ENCODE measurements at places on chromosomes 3 and 15.

DNA sequence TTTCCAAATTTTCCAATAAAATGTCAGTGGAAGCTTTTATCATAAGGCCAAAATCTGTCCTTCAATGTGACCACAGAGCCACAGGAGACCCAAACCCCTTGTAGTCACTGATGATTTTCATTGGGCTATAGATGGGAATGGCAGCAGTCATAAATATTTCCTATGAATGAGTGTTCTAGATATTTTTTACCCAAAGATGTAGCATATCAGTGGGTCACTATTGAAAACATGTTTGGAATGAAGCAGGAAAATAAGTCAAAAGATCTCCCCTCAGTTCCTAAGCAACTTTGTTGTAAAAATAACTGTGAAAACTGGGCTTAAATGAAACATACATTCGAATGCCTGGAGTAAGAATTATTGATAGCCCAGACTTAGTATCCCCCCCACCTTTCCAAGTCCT, 49.0 kb downstream of the NKIRAS1 start:
- DNase-seq: no peak
- H3K36me3 ChIP-seq: no peaks in the 10 kb centered on the region
- no peaks in the 10 kb centered on the region for H3K27me3 ChIP-seq
- H3K4me3 ChIP-seq: no peak overlapping the region
- H3K27ac ChIP-seq: no peak overlapping the region

GRCh38 chr15:80171787-80172186, 19.0 kb downstream of the FAH start:
- no peaks in the 10 kb centered on the region for H3K4me1 ChIP-seq
- no peaks in the 10 kb centered on the region for H3K27me3 ChIP-seq
- H3K36me3 ChIP-seq: peaks cover 42% of the 10 kb centered on the region
- H3K27ac ChIP-seq: no peak overlapping the region
- no peak overlapping the region for H3K4me3 ChIP-seq

DNA sequence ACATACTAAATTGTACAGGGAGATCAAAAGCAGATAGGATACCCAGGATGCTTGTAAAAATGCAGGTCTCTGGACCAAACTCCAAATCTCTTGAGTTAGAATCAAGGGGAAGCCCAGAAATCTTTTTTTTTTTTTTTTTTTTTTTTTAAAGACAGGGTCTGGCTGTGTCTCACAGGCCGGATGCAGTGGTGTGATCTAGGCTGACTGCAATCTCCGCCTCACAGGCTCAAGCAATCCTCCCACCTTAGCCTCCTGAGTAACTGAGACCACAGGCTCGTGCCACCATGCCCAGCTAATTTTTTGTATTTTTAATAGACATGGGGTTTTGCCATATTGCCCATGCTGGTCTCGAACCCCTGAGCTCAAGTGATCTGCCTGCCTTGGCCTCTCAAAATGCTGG, 373.5 kb downstream of the SHQ1 start:
- no peaks in the 10 kb centered on the region for H3K27me3 ChIP-seq
- DNase-seq: no peak
- H3K4me1 ChIP-seq: peaks cover 48% of the 10 kb centered on the region
- H3K36me3 ChIP-seq: peaks cover 5% of the 10 kb centered on the region
- peak overlapping the region; percentile 89 for H3K27ac ChIP-seq
- peak overlapping the region; percentile 31 for H3K4me3 ChIP-seq

DNA sequence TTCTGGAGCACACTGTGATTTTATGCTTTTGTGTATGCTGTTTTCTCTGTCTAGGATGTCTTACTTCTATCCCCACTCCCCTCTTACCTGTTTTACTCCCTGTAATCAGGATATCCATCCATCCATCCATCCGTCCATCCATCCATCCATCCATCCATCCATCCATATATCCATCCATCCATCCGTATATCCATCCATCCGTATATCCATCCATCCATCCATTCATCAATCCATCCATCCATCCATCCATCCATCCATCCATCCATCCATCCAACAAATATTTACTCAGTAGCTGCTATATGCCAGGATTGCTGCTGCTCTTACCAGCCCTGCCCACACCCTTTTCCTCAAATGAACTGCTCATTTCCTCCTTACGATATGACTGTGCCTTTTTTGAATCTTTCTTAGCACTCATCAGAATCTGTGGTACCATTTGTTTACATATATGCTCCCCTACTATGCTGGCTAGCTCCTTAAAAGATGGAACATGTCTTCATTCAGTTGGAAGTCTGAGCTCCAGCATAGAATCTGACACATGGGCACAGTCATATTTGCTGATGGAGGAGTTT, 35.2 kb downstream of the USP13 start:
- no peak overlapping the region for H3K27ac ChIP-seq
- no peak overlapping the region for H3K4me3 ChIP-seq
- no peak for DNase-seq
- H3K27me3 ChIP-seq: no peaks in the 10 kb centered on the region

- no peak overlapping the region for H3K4me3 ChIP-seq
- H3K27ac ChIP-seq: no peak overlapping the region
- DNase-seq: no peak
- H3K4me1 ChIP-seq: no peaks in the 10 kb centered on the region
- no peaks in the 10 kb centered on the region for H3K27me3 ChIP-seq
Observed at GRCh38 chr3:25292595-25292994, 135.5 kb upstream of the RARB start.

GRCh38 chr3:13598926-13599886, 50.3 kb downstream of the FBLN2 start:
- H3K4me1 ChIP-seq: no peaks in the 10 kb centered on the region
- H3K4me3 ChIP-seq: no peak overlapping the region
- no peaks in the 10 kb centered on the region for H3K36me3 ChIP-seq
- DNase-seq: no peak

DNA sequence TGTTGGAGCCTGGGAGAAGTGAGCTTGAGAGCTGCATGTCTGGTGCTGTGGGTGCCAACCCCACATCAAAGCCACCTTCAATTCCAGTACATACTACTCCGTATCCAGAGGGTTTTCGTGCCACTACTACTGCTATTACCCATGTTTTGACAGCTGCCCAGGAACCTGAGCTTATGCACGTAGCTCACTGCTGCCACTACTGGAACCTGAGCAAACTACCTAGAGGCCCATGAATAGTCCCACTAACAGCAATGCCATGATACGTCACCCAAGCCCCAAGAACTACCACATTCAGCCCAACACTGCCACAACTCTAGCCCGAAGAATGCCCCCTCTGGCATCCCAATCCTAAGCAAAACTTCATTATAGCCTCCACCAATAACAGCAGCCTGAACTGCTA, 215.2 kb upstream of the BCHE start:
- H3K4me3 ChIP-seq: no peak overlapping the region
- H3K27me3 ChIP-seq: no peaks in the 10 kb centered on the region
- no peaks in the 10 kb centered on the region for H3K4me1 ChIP-seq

DNA sequence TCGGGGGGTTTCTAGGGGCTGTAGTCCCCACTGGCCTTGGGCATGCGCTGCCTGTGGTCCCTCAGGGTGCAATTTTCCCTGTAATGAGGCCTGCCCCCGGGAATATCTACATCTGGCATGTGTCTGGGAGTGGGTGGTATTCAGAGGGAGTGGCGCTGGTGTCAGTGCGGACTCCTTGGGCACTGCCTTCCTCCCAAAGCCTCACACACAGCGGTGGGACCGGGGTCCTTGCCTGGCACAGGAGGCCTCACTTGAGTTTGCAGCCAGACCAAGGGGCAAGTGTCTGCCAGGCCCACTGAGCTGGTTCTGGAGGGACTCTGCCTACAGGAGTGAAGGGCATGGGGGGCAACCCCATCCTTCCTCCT, 53.5 kb upstream of the PCSK6 start:
- H3K36me3 ChIP-seq: no peaks in the 10 kb centered on the region
- H3K4me3 ChIP-seq: no peak overlapping the region
- no peak for DNase-seq
- H3K27ac ChIP-seq: no peak overlapping the region
- peaks cover 9% of the 10 kb centered on the region for H3K27me3 ChIP-seq
- H3K4me1 ChIP-seq: no peaks in the 10 kb centered on the region

GRCh38 chr3:104787306-104787705, 579.4 kb upstream of the ALCAM start:
- H3K27ac ChIP-seq: no peak overlapping the region
- no peaks in the 10 kb centered on the region for H3K36me3 ChIP-seq
- no peaks in the 10 kb centered on the region for H3K4me1 ChIP-seq
- no peaks in the 10 kb centered on the region for H3K27me3 ChIP-seq
- no peak overlapping the region for H3K4me3 ChIP-seq

DNA sequence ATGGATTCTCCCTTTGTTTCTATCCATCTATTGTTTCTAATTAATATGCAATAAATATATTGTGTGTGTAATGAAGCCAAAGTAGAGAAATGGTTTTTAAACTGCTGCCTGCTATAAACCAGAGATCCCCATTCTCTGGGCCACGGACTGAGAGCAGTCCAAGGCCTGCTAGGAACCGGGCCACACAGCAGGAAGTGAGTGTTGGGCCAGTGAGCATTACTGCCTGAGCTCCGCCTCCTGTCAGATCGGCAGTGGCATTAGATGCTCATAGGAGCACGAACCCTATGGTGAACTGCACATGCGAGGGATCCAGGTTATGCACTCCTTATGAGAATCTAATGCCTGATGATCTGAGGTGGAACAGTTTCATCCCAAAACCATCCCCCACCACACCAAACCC, 85.2 kb upstream of the POMGNT2 start:
- peaks cover 3% of the 10 kb centered on the region for H3K36me3 ChIP-seq
- peaks cover 25% of the 10 kb centered on the region for H3K4me1 ChIP-seq
- H3K4me3 ChIP-seq: no peak overlapping the region
- H3K27ac ChIP-seq: no peak overlapping the region
- peaks cover 30% of the 10 kb centered on the region for H3K27me3 ChIP-seq

DNA sequence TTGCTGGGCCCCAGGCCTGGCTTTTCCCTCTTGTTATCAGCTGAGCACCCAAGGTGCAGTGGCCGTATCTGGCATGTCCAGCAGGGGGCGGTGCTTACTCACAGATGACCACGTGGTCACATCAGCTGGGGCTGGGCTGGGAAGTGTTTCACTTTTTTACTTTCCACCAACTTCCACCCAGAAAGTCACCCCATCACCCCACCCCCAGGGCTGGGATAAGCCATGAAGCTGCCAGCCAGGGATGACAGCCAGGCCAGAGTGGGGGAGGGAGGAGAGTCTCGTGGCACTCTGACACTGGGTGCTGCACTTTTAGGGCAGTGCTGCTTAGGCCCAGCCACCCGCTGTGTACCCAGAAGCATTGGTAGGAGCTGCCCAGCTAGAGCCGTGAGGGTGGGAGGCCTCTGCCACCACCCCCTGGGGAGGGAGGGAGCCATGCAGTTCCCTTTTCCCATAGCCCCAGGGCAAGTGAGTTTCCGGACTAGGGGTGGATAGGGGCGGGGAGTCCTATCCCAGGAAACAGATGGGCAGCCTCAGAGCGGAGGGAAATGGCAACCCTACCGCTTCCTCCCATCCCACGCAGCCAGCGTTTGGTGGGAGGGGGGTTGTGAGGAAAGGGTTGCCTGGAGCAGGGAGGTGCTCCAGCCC, 6.1 kb downstream of the PPCDC start:
- peak overlapping the region; percentile 48 for H3K27ac ChIP-seq
- peaks cover 41% of the 10 kb centered on the region for H3K4me1 ChIP-seq
- DNase-seq: peak; percentile 79
- H3K4me3 ChIP-seq: no peak overlapping the region
- no peaks in the 10 kb centered on the region for H3K27me3 ChIP-seq
- H3K36me3 ChIP-seq: peaks cover 24% of the 10 kb centered on the region

GRCh38 chr3:23444386-23444785, 241.3 kb downstream of the UBE2E2 start:
- DNase-seq: no peak
- no peak overlapping the region for H3K27ac ChIP-seq
- no peak overlapping the region for H3K4me3 ChIP-seq
- peaks cover 3% of the 10 kb centered on the region for H3K27me3 ChIP-seq

GRCh38 chr3:126360046-126360713, 3.0 kb upstream of the KLF15 start:
- peaks cover 8% of the 10 kb centered on the region for H3K4me1 ChIP-seq
- no peaks in the 10 kb centered on the region for H3K36me3 ChIP-seq
- H3K27ac ChIP-seq: no peak overlapping the region
- no peak overlapping the region for H3K4me3 ChIP-seq
- H3K27me3 ChIP-seq: peaks cover 44% of the 10 kb centered on the region

DNA sequence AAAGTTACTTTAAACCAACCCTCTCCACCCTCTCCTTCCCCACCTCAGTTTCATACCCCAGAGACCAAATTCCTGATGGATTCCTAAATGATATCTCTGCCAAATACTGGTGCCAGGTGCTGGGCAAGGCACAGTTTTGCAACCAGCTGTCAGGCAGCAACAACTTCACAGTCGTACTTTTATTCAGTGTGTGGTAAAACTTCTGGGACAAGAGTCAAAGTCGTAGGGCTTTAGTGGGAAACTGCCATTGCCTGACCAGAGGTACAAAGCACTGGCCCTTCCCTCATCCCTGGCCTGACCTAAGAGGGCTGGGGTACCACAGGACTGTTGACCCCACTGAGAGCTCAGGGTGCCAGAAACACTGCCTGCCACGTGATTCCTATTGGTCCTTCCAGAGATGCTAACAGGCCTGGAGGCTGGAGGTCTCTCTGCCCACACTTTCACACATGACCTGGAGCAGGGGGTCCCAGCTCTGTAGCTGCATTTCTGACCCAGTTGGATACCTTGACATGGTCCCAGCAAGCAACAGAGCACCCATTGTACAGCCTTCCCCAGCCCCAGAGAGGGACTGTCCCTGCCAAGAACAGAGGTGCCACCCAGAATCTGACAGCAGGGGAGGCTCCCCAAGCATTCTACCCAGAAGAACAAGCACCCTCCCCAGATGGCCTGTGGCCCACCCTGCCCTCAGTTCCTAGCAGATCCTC, 59.9 kb downstream of the LIPC start:
- H3K27ac ChIP-seq: no peak overlapping the region
- H3K36me3 ChIP-seq: peaks cover 4% of the 10 kb centered on the region
- no peaks in the 10 kb centered on the region for H3K27me3 ChIP-seq
- DNase-seq: no peak

GRCh38 chr15:99511531-99511865, 54.3 kb upstream of the MEF2A start:
- H3K27ac ChIP-seq: no peak overlapping the region
- H3K27me3 ChIP-seq: no peaks in the 10 kb centered on the region
- H3K36me3 ChIP-seq: no peaks in the 10 kb centered on the region
- H3K4me3 ChIP-seq: no peak overlapping the region
- peaks cover 41% of the 10 kb centered on the region for H3K4me1 ChIP-seq
- DNase-seq: no peak

GRCh38 chr3:99910752-99911290, 93.2 kb downstream of the CMSS1 start:
- no peak overlapping the region for H3K4me3 ChIP-seq
- H3K36me3 ChIP-seq: peaks cover 4% of the 10 kb centered on the region
- no peaks in the 10 kb centered on the region for H3K27me3 ChIP-seq
- DNase-seq: no peak

DNA sequence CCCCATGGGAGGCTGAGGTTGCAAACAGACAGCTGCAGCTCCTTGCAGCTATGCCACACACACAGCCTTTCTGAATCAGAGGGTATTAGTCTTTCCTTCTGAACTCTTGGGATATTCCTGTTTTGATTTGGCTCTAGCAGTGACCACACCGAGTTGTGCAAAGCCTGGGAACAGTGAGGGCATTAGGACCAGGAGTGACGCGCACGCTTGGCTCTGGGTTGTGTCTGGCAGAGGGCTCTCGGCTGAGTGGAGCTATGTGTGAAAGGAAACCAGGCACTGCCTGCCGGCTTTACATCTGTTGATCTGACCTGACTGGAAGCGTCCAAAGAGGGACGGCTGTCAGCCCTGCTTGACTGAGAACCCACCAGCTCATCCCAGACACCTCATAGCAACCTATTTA, at the start of gene GALNT15:
Gene GALNT15 (plus strand): TSS at position 292 of the 400 bp plus-strand sequence. CDS start 472 bp downstream, outside the sequence.
- H3K4me1 ChIP-seq: peaks cover 3% of the 10 kb centered on the region
- no peaks in the 10 kb centered on the region for H3K36me3 ChIP-seq
- H3K4me3 ChIP-seq: no peak within 1 kb of the TSS
- peaks cover 23% of the 10 kb centered on the region for H3K27me3 ChIP-seq
- no peak for DNase-seq

- no peaks in the 10 kb centered on the region for H3K27me3 ChIP-seq
- no peak overlapping the region for H3K27ac ChIP-seq
- no peaks in the 10 kb centered on the region for H3K36me3 ChIP-seq
- no peak overlapping the region for H3K4me3 ChIP-seq
- no peaks in the 10 kb centered on the region for H3K4me1 ChIP-seq
Observed at GRCh38 chr3:176513604-176514003, 683.7 kb downstream of the TBL1XR1 start.
